ENCODE measurements at places on chromosomes 12 and 14.

GRCh38 chr14:36655963-36656686, 5.5 kb upstream of the PAX9 start:
- DNase-seq: no peak

GRCh38 chr14:38137005-38137404, 70.7 kb upstream of the SSTR1 start:
- DNase-seq: no peak

DNA sequence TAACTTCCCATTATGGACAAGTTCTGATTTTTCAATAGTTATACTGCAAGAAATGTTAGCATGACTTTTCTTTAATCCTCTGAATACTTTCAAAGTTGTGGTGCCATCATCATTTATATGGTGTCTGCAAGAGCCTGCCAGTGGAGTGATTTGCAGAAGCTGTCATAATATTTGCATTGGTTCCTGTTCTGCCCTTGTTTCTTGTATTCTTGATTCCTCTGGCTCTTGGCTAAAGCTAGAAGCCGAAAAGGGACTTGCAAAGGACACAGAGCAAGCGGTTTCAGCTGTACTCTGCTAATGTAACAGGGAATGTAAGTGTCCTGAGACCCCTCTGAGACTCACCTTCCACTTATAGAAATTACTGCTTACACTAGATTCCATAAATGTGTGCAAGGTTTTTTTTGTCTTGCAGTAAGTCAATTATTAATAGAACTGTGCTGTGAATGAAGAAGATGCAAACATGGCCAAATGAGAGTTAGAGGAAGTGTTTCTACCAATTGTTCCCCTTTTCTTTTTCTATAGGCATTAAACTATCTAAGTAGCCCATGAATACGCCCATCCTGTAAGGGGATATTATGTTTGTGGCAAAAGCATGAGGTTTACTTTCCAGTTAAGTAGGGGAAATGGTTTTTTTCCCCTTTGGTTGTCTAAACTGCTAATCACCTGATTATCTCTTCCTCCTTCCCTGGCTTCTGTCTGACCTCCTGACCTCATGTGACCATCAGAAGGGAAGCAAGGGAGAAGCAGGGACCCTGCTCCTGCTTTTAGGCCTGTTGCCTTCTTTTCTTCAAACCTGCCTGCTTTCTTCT, 5.3 kb downstream of the DYRK4 start:
- no peak for DNase-seq

DNA sequence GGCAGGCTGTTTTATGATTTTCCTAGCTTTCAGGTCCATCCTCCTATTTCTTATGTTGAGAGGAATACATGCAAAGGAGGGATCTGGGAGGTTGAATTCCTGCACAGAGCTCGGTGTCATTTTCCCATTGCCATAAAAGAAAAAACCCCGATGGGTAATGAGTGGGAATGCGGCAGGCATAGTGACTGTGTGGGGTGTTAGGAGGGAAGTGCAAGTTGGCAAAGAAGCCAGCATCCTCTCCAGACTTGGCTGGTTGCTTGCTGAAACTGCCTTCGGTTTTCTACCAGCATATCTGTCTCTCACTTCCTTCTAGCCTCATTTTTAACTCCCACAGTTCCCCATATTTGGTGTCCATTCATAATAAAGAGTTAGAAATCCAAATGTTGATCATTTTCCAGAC, 1046.1 kb downstream of the SLC6A15 start:
- no peak for DNase-seq

DNA sequence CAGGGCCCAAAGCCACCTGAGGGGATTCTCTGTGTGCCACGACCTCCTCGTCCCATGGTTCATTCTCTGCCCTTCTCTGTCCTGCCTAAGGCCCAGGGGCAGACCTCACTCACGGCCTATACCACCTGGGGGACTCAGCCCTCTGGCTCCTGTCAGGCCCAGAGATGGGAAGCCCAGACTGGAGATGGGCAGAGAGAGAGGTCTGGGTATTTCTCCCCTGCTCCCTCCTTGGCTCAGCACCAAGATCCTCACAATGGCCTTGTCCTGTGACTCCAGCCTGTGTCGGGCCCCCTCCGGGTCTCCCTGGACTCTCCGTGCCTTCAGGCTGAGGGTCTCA, 46.9 kb upstream of the BCL11B start:
- no peak for DNase-seq

DNA sequence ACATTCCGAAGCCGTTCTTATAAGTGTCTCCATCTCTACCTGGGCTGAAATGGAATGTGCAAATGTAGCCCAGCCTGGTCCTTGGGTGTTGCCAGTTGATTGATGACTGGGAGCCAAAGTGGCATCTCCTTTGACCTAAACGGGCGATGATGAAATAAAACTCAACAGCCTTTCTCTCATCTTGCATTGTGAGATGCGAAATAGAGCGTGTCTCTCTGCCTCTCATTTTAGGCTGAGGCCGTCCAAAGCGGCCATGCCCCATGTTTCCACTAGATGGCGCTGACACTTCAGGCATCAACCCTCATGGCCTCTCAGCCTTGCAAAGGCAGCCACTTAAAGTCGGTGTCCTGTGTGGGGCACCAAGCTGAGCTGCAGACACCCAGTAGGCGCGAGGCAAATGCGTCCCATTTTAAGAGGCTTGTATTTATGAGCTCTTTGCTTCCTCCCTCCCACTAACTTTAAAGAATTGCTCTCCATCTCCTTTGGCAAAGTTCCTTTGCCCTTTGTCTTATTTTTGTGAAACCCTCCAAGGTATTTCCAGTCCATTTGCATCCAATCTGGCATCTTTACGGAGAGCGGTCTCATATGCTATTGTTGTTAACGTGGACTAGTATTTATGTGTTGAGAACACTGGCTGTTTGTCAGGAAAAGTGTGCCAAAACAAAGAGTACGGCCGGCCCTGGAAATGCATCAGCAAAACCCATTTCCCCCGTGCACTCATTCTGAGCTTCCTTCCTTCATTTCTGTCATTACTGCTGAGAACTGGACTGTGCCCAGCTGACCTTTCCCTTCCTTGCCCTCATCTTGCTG, 25.0 kb downstream of the GPRC5A start:
- peak; percentile 86 for DNase-seq

DNA sequence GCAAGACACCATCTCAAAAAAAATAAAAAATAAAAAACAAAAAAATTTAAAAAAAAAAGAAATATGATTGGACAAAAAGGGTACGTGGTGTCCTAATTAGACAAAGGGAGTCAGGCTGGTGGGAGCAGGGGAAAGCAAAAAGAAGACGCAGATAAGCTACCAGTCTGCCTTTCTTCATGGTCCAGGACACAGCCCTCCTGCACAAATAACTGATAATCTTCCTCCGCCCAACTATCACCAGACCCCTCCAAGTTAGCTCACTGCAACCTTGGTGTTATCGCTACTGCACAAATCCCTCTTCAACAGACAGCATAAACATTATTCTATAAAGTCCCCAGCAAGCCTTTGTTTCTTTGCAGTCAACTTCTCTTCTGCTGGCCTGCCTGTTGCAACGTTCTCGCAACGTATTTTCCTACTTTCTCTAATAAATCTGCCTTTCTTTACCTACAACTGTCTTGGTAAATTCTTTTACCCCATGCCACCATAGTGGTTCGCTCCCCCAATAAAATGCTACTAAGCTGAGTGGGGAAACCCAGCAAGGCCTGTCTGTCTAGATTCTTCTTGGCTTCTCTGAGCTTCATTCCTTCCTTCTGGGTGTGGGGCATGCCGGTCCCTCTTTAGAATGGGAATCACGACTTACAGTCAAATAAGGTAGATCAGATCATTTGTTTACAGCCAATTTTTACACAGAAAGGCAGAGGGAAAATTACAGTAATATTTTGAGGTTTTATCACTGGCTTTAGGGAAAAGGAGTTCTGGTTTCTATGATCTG, 14.6 kb upstream of the DNAL1 start:
- no peak for DNase-seq

- DNase-seq: no peak
Observed at GRCh38 chr12:26122681-26123481, 2.0 kb downstream of the BHLHE41 start.

DNA sequence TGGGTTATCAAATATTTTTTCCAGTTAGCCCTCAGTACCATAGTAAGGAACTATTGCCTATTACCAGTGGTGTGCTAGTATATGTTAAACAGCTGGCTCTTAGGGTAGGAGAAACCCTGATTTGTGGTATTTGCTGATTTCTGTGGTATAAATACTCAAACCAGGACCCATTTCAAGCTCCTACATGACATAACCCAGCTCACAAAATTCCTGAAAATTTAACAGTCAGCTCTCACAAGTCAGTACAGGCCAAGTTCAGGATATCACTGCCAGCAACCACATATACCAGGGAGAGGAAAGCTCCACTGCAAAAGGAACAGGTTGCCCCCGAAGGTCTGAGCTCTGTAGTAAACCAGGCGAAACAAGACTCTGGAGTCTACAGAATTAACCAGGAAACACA, 315.3 kb downstream of the NOVA1 start:
- no peak for DNase-seq

- peak; percentile 28 for DNase-seq
Observed at GRCh38 chr12:57888409-57889157, 42.1 kb upstream of the CTDSP2 start.

DNA sequence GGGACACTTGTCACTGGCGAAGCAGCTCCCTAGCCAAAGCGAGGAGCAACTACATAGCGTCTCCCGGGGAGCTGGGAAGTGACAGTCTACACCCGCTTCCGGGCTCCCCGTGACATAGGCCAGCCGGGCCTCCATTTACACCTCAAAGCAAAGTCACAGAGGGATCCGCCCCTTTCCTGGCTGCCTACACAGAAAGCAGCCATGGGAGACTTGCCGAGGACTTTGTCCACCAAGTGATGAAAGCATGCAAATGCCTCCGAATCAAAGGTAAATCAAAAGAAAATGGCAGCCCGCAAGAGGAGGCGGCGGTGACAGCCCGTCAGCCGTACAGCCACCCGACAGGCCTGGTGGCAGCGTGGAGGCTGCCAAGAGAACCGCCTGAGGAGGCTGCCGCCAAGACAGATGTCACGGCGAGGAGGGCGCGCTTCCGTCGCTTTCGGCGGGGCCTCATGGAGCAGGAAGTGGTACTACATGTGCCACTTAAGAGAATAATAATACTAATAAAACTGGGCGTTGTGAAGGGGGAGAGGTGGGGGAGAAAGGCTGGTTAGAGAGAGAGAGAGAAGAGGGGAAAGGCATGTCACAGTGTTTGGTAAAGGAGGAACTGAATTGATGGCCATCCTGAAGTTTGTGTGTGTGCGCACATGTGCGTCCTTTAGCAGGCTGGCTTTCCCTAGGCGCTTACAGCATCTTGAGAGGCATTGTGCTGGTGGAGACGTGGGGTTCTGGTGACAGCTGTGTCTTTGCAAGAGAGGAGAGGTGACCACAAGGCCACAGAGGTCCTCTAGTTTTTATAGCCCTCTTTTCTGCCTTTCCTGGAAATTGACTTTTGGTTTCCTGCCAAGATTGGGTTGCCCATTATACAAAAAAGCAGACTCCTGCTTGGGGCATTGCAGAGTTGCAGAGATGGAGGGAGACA, 661.7 kb downstream of the VRK1 start:
- peak; percentile 86 for DNase-seq

- DNase-seq: no peak
Observed at GRCh38 chr12:107405436-107405835, 280.2 kb upstream of the PWP1 start.
